Activated CD8-positive, alpha-beta memory T cell treated with anti-CD3 and anti-CD28 coated beads for 48 hours (primary cell): ENCODE measurements at places on chromosomes 3 and 15.

DNA sequence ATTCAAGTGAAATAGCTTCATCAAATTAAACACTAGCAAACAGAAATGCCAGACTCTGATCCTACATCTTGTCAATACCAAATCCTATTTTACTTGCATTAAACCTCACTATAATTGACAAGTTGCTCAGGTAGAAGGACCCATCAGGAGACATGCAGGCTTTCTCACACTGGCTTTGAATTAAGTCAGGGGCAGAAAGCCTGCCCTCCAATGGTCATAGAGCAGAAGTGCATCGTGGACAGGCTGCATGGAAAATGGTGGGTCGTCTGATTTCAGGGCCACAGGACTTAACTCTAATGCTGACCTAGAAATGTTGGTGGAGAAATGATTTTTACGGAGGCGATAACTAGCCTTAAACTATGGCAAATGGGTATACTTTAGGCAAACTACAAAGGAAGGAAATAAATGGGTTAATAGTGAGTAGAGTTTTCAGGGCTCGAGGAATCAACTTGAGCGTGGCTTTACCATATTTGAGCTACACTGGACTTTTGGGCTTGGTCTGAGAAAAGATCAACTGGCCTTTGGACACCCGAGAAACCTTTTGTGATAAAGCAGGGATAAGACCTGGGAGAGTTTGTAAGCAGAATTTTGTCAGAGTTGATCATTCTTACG is 283.9 kb downstream of the GRM7 start:
- no peak for DNase-seq

- DNase-seq = peak; percentile 23
Observed at GRCh38 chr3:46097691-46098241, 70.5 kb upstream of the XCR1 start.

DNA sequence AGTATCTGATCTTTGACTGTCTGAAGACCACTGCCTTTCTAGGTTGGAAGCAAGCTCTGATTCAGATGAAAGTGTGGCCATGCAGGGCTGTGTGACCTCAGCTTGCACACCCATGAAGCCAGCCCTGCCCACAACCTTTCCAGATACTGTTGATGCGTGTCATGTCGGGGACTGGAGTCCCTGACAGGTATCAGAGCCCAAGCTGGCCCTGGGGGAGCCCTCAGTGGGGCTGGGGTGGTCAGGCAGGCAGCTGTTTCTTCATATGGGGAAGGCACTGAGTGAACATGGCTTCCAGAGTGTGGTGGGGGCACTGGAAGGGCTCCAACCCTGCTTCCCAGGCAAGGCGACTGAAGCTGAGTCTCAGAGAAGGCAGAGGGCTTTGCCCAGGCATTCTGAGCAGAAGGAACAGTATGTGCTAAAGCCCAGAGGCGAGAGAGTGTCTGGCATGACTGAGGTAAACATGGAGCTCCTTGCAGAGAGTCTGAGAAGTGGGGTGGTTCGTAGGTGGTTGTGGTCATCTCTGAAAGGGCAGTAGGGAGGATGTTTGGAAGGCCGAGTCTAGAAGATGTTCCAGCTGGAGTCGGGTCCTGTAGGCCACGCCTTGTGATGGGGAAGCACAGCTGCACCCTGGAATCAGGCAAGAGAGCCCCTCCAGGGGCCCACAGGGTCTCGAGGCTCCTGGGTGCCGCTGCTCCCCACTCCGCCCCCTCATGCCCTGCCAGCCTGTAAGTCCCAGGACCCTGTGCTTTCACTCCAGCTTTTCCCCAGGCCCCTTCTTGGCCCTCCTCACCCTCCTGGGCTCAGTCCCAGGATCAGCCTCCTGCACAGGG is 122.2 kb downstream of the EEFSEC start:
- no peak for DNase-seq

DNA sequence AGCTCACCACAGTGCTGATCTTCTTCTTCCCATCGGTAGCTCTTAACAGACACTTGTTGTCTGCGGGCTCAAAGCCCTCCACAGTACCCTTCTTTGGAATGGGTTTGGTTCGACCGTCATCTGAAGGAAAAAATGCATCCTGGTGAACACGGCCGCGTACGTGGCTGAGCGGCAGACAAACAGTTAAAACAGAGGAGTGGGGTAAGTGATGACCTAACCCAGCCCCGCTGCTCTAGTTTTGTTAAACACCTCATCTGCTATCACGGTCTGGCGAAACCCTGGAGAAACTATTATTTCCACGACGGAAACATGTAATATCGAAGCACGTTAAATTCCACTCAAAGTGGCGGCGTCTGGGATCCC is 725 bp downstream of the SRP14 start:
- no peak for DNase-seq

DNA sequence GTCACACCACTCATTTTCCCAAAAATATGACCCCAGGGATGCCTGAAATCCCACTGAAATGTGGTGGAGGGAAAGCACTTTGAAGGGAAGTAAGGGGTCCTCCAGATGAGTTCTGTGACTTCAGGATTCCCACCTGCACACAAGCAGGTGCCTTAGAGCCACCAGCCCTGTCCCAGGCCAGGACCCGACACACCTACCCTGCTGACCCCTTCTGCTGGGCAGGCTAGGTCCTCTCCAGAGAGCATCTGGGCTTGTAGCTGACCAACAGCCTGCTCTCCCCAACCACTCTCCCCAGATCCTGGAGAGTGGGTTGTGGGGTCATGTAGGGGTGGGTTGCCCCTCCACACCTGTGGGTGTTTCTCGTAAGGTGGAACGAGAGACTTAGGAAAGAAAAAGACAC is 14.9 kb upstream of the CILP start:
- DNase-seq = no peak

GRCh38 chr3:95311272-95311671 is 1248.4 kb downstream of the NSUN3 start:
- DNase-seq = no peak

GRCh38 chr15:91710080-91710698 is 143.3 kb upstream of the SLCO3A1 start:
- DNase-seq = no peak
